CD8-positive, alpha-beta memory T cell (primary cell): ENCODE measurements at places on chromosomes 3 and 15. TPM values are rescaled to one million over a fixed set of nuclear protein-coding genes. Genes with fewer than 3 reads are reported as not detected.

- no peak for DNase-seq
These were observed 43.7 kb downstream of the SLC12A8 start for GRCh38 chr3:125168711-125169393.

GRCh38 chr3:57080171-57080570 lies 19.7 kb downstream of the SPATA12 start:
- DNase-seq = no peak

GRCh38 chr15:26771578-26772153 lies 1.2 kb downstream of the GABRB3 start:
- no peak for DNase-seq

DNA sequence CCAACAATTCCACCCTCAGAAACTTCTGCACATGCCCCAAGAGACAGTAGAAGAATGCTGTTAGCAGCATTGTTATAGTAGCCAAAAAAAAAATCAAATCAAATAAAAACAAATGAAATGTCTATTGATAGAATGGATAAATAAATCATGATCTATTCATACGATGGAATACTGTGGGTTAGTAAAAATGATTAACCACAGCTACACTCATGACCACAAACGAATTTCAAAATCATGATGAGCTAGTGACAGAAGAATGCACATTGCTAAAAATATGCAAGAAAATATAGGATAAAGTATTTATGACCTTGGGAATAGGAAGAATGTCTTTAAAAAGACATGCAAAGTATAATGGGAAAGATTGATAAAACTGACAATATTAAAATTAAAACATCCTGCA lies 57.5 kb upstream of the ACAN start:
- DNase-seq = no peak

GRCh38 chr3:27310688-27311087 lies 58.5 kb downstream of the NEK10 start:
- no peak for DNase-seq

GRCh38 chr3:170307671-170308405 lies 49.7 kb upstream of the SKIL start:
- DNase-seq = no peak

DNA sequence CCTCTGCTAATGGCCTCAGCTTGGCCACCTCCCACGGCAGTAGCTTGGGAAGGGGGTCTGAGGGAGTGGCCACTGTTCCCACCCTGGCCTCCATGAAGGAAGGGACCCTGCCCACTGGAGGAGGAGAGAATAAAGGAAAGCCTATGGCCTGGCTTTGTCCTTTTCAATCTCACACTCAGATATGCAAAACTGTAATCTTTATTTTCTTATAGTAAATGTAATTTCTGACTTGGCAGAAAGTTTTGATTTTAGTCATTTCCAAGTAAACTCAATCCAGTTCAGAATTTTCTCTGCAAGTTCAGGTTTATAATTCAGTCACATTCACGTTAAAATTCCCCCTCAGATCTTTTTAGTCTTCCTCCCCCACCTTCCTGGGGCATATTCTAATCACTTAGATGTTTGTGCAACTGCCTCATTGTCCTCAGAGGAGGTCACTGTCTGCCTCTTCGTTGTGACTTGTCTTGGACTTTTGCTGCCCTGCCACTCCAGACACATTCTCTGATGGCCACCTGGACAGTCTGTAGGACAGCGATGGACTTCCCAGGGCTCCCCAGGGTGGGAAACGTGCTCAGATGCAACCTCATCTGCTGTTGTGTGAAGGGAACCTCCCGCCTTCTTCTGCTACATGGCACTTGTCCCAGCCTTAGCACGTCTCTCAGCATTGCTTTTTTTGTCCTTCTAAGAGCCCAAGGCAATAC lies 222.8 kb upstream of the TBL1XR1 start:
- DNase-seq = no peak

DNA sequence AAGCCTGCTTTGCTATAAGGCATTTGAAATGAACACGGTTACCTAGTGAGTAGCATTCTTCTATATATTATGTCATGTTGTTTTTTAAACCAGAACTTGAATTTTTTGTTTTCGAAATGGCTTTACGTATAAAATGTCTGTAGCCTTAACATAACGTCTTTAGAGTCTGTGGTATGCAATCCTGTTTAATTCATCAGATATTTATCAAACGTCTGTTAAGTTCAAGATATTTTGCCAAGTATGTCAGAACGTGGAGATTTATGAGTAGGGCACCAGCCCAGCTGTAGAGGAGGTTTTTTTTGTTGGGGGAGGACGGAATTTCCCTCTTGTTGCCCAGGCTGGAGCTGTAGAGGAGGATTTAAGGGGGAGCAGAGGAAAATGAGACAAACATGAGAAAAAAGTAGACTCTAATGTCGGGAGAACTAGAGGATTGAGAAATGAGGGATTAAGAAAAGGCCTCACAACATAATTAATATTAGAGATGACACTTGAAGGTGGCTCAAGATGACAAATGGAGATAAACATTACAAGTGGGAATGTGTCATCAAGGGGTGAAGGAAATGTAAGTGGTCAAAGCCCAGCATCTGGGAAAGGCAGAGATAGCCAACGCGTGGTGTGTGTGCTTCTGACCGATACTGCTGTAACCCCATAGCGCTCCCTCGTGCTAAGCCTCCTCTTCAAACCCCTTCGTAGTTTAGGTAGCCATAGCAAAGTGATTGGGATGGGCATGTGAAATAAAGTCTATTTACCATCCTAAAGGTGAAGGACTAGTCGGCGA lies 154.0 kb upstream of the GOLGA6L4 start:
- DNase-seq = no peak

DNA sequence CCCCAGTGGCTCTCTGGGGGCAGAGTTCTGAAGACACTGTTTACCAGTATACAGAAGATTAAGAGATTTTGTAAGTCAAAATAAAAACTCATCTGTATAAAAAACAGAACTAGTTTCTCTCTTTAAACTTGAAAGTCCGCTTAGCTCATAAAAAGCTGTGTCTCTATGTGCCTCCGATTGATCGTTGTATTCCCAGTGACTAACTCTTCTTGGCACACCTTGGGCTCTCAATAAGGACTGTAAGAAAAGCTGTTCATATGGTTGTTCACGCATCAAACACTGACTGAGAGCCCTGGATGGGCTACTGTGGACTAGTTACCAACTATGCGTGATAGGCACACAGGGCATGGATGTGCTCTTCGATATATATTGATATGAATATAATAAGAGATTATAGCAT lies 107.9 kb downstream of the P3H2 start:
- no peak for DNase-seq

DNA sequence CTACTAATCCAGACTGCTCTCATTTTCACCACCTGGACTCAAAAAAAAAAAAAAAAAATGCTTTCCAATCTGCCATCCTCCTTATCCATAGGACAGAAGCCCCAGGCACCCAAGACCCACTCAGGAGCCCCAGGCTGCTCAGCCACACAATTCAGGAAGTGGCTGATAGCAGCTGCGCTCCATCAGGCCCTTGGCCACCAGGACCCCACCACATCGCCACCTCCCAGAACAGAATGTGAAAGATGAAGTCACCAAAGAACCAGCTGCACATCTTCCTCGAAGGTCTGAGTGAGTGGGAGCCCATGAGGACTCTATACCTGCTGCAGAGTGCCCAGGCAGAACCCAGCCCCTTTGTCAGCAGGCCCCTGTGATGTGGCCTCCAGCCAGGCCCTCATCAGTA lies 19.5 kb downstream of the POC1A start:
- no peak for DNase-seq

GRCh38 chr3:32525720-32526119 lies 23.1 kb upstream of the CMTM6 start:
- DNase-seq = no peak

DNA sequence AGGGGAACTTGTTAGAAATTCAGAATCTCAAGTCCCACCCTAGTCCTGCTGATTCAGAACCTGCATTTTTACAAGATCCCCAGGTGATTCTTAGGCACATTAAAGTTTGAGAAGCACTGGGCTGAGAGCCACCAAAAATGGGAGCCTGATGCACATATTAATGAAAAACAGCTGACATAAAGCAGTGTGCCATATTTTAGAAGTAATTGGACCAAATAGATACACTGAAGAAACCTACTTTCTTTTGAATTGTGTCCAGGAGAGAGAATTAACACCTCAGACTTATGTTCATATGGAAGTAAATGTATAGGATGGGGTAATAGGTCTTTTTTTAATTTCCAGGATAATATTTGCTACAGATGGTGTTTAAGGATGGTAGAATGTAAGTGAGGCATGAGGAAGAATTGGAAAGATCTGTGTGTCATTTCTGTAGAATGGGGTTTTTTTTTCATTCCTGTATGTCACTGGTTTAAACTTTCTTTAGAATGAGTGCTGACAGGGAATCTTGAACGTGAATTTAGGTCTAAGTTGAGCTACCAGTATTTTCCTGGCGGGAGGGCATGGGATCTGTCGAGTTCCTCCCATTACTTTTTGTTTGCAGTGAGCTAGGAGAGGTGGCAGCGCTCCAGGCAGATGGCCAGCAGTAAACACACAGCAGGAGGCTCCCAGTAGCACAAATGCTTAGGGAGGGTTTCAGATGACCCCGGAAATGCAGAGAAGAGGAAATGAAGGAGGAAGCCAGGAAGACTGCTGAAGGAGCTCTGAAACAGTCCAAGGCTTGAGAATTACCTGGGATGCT lies 185.6 kb downstream of the PLCL2 start:
- DNase-seq = no peak

GRCh38 chr3:160709477-160710182 lies 32.7 kb downstream of the ARL14 start:
- DNase-seq = no peak

DNA sequence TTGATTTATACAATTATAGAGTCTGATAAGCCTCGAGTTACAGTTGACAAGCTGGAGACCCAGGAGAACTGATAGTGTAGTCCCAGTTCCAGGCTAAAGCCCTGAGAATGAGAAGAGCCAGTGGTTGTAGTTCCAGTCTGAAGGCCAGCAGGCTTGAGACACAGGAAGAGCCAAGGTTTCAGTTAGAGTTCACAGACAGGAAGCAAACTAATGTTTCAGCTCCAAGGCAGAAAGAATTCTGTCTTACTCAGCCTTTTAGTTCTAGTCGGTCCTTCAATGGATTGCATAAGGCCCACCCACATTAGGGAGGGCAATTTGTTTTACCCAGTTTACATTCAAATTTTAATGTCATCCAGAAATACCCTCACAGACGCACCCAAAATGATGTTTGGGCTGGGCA lies 102.7 kb downstream of the CDIN1 start:
- DNase-seq = no peak

Gene HESX1
- not detected for polyA plus RNA-seq

Gene SOX2
- polyA plus RNA-seq = not detected
